ENCODE measurements at places on chromosomes 7 and 10.
A peak's percentile ranks its signal among the peaks of the same experiment; 100 is the strongest.

GRCh38 chr10:130630135-130630534, 493.9 kb downstream of the GLRX3 start:
- no peak for DNase-seq

- DNase-seq: peak; percentile 8
Measured at GRCh38 chr7:106679153-106679931, 18.4 kb upstream of the CCDC71L start.

DNA sequence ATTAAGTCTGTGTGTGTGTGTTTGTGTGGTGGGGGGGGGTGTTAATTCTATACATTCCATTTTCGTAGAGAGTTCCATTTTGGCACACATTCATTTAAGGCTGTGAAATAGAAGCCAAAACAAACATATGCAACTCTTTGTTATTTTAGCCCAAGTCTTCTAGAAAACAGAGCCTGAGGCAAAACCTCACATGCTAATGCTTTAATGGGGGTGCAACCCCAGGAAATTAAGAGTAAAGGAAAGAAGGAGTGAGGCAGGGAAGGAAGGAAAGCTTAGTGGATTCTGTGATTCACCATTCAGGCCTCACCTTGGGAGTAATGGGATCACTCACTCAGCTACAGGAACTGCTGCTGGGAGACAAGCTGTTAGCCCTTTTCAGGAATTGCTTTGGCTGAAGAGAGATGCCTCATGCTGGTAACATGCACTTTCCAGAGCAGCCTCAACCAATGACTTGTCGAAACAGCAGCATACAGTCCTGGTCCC, 73.0 kb upstream of the CTTNBP2 start:
- no peak for DNase-seq

DNA sequence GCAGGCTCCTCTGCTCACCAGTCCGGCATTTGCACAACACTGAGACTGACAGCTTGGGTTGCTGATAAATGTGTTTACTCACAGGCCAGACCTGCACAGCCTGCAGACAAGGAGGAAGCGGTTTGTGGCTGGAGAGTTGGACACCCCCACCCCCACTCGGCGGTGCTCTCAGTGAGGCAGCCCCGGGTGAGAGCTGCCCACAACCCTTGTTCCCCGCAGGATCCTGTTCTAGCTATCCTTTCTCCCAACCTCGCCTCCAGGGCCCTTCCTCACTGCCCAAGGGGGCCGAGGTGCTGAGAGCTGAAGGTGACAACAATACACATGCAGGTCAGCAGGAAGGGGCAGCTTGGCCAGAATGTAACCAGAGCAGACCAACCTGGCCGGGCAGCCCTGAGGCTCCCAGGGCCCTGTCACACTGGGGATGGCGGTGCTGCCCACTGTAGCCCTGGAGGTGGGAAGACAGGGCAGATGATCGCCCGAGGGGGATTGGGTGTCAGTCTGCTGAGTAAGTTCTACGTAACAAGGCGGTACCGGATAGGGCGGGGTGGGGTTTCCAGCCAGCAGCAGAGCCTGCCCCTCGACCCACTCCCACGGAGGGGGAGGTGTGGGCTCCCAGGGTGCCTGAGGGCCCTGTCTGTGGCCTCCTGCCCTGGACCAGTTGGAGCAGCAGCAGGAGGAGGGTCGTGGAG, 2.1 kb upstream of the ADAM8 start:
- peak; percentile 49 for DNase-seq

- DNase-seq: no peak
Measured at GRCh38 chr7:44755698-44756627, 7.3 kb downstream of the ZMIZ2 start.

DNA sequence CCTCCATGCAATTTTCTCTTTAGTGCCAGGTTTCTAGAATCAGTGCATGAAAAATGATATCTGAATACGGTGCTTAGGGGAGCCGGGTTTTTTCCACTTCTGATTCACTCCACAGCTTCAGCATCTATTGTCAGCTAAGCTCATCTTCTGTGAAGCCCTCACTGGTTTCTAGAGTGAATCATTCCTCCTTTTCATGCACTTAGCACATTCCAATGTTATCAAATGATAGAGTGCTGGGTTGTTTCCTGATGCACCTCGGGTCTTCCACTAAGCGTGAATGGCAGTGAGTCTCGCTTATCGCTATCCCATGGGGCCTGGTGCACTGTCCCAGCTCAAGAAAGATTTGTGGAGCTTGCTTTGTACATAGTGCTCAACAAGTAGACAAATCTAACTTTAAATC, 170.9 kb upstream of the RHEB start:
- no peak for DNase-seq

DNA sequence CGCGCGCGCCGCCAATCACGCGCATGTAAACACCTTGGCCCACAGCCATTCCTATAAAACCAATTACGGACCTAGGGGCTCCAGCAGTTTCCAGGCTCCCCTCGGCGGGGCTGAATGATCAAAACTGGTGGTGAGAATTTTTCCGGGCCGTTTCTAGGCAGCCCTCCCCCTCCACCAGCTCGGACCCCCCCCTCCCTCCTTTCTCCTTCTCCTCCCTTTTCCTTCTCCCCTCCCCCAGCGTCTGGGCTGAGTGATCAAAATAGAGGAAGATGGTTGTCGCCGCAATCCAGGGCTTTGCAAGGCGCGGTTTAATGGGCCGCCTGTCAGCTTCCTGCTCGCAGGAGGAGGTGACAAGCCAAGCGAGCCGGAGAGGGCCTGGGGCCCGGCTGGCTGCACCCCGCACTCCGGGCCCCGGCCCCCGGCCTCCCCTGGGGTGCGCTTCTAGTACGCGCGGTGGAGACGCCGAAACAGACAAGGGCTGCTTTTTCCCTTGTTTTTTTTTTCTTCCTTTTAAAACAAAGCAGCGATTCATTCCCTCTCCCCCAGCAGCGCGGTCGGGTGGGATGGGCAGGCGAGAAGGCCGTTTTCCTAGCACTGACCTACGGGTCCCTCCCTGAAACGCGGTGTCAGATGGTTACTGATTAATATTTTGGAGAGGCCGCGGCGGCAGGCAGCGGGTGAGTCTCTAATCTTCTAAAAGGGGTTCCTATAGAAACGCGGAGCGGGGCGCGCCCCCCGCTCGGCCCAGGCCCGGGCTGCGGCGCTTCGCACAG, 528 bp upstream of the TNRC18 start:
- DNase-seq: no peak

DNA sequence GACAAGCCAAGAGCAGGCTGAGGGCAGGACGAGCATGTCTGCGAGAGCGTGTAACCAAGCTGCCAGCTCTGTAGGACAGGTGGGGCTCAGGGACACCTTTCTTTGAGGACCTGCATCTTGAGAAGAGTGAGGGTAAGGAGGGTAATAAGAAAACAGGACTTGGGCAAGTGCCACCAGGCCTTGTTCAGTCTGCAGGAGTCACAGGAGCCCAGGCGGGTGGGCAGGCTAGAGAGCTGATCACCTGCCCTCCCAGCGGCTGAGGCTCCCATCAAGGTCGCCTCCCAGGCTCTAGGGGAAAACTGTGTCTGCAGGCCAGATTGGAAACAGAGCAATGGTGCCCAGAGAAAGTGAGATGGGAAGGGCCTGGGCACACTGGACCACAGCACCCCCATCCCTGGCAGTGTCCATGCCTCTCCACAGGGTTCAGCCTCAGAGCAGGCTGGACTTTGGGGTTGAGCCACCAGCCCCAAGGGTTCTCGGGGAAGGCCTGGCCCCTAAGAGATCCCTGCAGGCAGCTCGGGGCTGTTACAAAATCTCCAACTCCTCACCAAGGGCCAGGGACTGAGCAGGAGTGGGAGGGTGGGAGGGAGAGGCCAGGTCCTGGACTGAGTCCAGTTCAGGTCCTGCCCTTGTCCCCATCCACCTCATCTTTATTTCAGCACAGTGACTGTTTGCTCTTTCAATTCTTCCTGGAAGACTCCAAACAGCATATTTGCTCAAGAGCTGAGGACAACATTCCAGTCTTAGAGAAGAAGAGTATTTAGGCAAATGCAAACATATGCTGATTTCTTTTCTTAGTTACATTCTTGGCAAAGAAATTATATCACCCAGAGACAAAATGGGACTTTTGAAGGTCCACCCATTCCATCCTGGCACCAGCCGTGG, 161.9 kb downstream of the GRID1 start:
- DNase-seq: no peak

- DNase-seq: no peak
Measured at GRCh38 chr7:48088559-48089045, 463 bp upstream of the UPP1 start.

DNA sequence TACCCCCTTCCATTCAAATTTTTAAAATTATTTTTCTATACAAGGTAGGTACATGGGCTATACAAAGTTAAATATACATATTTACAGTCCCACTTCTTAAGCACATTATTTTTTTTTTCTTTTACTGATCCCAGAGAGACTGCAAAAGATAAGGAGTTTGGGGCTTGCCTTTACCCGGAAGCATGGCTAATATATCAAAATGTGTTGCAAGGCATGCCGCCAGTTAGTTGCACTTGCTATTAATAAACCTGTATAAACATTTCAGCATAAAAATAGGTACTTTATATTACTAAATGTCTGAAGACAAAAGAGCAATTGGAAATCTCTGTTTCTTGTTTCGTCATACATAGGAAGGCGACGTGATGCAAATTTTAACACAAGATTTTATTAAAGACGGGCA, 21.5 kb upstream of the PDLIM1 start:
- DNase-seq: no peak

GRCh38 chr7:99404235-99404976, 4.0 kb downstream of the PDAP1 start:
- no peak for DNase-seq

DNA sequence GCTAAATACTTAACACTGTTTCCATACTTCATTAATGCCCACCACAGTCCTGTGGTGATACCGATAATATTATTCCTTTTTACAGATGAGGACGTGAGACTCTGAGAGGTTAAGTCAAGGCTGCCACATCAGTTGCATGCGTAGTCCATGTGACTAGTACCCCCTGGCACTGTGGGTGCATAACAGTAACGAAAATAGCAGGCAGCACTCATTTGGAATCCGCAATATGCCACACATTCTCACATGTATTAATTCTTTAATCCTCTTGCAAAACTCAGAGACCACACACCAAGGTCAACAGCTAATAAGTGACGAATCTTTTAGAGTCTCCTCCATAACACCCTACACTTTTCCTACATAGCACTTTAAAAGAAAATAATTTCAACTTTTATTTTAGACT, 99.5 kb upstream of the HABP2 start:
- no peak for DNase-seq

DNA sequence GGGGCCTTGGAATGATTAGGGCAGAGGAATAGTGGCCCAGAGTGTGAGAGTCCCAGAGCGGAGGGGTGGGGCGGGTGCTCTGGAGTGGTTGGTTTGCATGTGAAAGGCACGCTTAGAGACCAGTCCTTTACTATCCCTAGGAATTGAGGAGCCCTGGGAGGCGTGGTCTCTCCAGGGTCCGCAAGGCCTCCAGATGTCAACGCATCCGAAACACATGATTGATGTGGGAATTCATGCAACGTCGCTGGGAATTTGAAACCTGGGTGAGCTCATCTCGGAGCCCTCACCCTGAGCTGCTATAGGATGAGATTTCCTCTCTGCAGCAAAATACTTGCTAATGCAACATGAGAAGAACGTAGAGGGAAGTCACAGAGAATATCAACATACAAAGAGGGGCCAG, 51.2 kb downstream of the NPTX2 start:
- DNase-seq: no peak

DNA sequence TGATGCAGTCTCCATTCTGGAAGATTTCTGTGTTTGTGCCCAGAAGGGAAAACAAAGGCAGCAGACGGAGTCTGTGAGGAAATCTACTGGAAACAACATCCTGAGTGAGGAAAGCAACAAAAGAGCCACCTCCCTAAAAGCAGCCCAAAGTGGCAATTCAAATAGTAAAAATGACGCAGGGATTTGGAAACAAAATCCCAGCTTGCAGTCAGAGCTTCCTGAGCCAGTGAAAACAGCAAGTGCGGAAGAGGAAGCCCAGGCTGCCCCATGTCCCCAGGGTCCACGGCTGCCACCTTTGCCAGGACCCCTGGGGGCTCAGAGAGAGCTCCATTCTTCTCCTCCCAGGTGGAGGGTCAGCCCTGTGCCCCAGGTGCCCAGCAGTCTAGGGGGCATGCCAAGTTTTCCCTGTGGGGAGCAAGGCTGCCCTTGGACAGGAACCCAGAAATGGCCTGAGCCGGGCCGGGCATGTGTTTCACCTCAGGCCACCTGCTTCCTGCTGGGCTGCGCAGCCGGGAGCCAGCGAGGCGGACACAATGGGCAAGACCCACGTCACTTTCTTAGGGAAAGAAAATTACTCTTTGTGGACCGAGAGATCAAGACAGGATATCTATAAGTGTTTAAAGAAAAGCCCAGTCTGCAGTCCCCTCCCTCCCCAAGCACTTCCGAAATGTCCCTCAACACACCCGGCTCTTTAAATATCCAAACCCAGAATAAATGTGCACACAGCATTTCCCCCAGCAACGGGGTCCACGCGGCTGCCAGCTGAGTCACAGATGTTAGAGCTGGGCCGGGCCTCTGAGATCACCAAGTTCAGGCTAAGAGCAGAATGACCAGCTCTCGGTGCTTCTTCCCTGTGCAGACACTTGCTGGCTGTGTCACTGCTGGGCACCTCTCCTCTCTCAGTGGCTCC, 231.1 kb downstream of the ARHGAP12 start:
- DNase-seq: no peak

- DNase-seq: no peak
Measured at GRCh38 chr10:74748468-74749031, 77.8 kb upstream of the KAT6B start.

- peak; percentile 38 for DNase-seq
Measured at GRCh38 chr10:7121154-7121797, 289.6 kb downstream of the SFMBT2 start.

DNA sequence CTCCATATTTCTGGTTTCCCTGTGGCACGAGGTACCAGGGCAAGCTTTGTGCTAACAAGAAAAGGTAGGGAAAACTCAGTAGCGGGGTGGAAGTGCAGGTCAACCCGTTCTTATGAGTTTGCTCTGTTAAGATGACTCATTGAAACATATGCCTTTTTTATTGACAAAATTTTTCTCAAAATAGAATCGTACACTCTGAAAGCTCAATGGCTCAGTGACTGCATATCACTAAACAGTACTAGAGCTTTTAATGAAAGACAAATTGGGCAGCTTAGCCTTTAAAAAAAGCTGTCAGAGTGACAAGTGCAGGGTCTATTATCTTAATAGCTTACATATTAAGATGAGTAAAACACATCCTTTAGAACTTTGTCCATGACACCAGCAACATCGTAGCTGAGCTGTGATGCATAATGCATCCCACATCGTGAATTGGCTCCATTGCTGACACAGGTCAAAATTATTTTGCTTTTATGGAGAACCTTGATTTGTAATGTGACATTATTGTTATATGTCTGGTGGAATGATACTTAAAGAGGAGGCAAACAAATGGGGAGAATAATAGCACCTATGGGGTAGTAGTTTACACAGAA, 264.4 kb downstream of the ETV1 start:
- no peak for DNase-seq

DNA sequence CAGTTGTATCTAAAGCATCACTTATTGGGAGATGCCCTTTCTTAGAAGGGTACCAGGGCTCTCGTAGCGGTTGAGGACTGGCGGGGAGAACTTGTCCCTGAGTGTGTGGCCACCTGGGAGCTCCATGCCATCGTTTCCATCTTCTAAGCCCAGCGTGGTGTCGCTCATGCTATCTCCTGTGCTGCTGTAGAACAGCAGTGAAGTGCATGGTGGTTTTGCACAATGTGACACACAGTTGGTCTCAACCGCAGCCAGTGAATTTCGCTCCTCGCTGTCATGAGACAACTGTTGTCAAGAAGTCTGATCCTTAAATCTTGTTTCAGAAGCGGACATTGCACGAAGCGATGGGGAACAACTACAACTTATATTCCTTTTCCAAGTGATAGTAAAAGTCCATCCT, 283.4 kb downstream of the GRID1 start:
- DNase-seq: no peak

Measured in stimulated activated naive CD4-positive, alpha-beta T cell treated with Interleukin-2 at 50 U/mL for 16 hours (primary cell).